ENCODE measurements at places on chromosomes 2 and 18.

- DNase-seq: no peak
These were observed 1.4 kb downstream of the FIGN start for GRCh38 chr2:163734401-163734800.

- DNase-seq: no peak
These were observed 7.0 kb upstream of the REEP1 start for GRCh38 chr2:86344404-86344803.

DNA sequence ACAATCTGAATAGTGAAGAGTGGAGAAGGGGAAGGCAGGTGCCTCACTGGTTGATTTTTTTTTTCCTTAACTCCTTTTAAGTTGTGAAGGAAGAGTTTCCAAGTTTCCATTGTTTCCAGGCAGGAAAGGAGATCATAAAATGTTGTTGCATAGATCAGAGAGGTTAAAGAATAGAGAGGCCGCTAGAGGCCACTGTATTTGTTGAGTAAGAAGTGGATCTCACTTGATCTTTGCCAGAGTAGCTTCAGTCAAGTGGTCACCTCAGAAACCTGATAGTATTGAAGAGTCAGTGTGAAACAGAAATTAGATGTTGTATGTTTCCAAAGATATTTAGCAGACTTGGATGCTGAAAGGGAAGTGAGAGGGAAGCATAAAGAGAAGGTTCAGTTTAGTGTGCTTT lies 17.6 kb downstream of the CTNNA2 start:
- DNase-seq: no peak

DNA sequence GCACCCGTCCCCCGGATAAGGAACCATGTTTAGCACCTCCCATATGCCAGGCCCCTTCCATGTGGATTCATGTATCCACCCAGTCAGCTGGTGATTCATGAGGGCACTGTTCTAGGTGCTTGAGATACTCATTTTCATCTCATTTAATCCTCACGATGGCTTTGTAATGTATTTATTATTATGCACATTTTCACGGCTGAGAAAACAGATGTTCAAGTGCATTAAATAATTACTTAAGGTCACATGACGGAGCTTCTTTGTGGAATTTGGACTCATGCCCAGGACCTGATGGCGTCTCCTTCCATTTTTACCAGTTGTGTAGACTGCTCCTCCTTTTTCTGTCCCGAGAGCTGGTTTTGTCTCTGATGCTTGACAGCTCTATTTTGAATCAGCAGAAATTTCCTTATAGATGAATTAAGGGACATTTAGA lies 72.2 kb upstream of the RBM44 start:
- DNase-seq: no peak

GRCh38 chr2:66874411-66874810 lies 439.5 kb downstream of the MEIS1 start:
- DNase-seq: no peak

DNA sequence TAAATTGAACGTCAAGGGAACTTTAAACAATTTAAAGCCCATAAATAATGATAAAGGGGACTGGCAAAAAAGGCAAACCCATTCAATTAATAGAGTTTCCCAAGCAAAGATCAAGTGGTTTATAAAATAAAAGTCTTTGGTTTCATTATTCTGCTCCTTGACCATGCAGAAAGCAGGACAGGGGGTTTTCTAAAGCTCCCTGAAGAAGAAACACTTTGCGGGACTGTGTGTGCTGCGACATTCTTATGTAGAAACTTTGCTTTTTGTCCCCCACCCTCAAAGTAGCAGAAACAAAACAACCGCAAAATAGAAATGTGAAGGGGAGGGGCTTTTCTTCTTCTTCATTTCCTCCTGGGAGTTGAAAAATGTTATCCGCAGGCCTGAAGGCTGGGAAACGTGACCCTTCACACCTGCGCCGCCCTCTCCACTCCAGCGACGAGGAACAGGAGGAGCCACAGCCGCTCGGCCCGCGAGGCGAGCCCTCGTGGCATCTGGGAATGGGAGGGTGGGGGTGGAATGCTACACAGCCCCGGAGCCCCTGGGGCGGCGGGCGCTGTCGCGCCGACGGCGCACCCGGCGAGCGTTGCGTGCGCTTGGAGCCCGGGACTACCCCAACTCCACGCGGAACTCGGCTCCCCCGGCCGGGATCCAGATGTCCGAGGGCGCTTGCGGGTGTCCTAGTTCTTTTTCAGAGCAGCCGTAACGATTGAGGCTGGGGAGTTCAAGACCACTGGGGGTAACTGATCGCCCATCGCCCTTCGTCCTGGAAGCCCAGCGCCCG lies 4.3 kb upstream of the GBX2 start:
- DNase-seq: no peak

GRCh38 chr2:59232394-59233165 lies 991.5 kb upstream of the FANCL start:
- no peak for DNase-seq

DNA sequence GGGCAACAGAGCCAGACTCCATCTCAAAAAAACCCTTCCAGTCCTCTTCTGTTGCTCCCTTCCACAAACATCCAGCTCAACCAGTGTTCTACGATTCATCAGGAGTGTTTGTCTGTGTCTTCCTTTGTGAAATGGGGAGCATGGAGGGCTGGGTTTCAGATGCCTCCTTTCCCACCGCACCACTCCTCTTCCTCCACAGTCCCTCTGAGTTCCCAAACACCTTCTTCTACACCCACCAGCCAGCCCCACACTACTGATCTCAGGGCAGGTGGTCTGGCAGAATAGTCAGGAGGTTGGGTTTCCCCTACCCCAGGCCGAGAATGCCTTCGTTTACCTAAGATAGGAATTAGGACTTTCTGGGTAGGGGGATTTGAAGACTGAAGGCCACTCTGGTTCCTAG lies 36.9 kb downstream of the NGEF start:
- DNase-seq: no peak

DNA sequence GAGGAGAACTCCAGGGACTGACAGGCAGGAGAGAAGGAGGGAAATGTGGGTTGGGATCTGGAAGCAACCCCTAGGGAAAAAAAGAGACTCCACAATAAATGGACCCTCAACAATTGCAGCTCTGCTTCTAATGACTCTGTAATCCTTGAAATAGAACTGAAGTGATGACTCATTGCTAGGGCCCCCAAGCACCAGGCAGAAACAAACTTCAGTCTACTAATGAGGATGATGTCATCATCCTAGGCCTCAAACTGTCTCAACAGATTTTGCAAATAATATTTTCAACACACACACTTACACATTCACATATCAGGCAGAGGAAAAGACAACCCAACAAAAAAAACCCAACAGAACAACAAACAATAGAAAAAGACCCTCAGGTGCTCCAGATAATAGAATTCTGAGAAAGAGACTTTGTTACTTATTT lies 143.3 kb downstream of the HDAC4 start:
- DNase-seq: no peak

DNA sequence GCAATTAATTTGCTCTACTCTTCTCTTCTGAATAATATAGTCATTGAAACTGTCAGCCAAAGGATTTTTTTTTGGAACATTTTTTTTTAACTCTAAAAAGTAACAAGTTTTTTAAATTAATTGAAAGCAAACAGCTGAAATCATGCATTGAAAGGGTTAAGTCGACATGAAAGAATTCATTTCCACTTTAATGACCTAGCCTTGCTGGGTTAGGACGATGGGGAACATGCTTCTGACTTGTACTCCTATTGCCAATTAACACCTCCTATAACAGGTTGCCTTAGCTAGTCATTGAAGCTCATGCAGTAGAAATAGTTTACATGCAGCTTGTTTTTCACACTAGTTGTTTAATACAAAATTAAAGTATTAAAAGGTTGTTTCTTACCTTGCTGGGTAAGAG lies 47.8 kb downstream of the PSMD14 start:
- DNase-seq: no peak

DNA sequence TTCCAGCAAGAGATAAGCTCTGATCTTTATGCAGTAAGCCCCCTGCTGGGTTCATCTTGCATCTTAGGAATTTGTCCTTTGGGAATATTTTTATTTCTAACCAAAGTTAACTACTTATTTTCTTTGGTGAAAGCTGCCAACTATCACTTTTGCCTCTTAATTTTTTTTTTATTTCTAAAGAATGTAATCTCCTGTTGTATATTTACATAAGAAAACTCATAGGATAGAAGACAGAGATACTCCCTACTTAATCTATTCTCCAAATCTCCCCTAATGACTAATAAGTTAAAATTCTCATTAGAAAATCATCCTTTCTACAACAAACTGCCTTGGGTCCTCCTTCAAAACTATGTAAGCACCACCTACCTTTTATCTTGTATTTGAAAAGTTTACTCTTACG lies 612.2 kb upstream of the SLC39A10 start:
- no peak for DNase-seq

DNA sequence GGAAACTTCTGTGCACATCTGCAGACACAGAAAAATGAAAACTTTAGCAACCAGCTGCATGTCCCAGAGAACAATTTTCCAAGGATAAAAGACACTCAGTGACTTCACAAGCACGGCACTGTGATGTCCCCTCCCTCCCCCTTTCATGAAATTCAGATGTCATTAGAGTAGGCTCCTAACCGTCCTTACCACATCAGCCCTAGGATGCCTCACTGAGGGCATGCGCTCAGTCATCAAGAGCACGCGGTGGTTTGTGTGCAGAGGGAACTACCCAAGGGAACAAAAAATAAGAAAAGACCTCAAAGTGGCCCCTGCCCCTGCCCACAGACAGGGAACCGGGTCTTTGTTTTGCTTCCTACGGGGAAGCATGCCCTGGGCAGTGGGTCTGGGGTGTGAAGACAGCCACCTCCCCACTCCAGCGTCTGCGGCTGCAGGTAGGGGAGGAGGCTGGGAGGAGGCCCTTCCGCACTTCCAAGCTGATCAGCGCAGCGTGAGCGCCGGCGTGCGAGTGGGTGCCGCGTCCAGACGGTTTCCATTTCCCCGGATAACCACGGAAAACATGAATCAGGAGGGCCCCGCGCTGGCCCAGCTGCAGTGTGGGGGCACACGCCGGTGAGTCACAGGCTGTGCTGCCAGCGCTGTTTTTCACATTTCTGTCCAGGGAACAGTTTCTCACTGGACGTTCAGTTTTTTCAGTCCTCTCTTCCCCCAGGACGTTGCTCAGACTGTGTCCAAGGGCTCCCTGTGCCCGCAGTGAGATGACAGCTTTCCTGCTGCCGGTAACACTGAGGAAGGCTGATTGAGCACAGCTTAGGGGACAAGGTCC lies 70.6 kb downstream of the COPS8 start:
- DNase-seq: peak; percentile 70

DNA sequence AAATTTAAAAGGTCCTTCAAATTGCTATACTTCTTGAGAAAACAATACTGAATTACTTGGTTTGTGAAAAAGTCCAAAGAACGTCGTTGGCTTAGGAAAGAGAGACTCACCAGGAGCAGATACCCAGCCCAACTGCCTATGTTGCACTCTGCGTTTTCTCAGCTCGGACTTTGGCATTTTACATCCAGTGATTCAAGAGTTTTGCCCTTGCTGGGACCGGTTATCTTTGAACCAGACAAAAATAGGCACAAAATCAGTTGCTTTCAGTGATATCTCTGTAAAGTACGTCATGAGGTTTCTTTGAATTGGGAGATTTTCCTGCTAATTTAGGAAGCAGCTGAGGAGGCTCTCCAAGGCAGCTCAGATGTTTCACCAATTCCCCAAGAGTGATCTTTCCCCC lies 29.3 kb downstream of the FHOD3 start:
- DNase-seq: no peak

DNA sequence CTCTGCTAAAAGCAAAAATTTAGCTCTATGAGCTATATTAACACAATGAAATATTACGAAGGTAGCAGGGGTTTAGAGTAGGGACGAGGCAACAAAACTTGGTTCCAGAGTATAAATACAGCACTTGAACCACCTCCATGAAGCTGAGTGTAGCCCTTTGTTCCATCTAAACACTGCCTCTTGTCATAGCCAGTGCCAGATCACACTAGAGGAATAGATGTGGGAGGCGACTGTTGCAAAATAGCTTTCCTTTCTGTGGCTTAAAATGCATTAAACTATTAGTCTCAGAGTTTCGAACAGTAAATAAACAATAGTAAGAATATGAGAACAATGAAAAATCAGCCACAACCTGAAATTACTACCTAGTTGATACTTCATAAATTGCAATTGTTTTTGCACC lies 29.8 kb downstream of the PIEZO2 start:
- DNase-seq: no peak
